ENCODE measurements at places on chromosomes 12 and 14.
A peak's percentile ranks its signal among the peaks of the same experiment; 100 is the strongest.

DNA sequence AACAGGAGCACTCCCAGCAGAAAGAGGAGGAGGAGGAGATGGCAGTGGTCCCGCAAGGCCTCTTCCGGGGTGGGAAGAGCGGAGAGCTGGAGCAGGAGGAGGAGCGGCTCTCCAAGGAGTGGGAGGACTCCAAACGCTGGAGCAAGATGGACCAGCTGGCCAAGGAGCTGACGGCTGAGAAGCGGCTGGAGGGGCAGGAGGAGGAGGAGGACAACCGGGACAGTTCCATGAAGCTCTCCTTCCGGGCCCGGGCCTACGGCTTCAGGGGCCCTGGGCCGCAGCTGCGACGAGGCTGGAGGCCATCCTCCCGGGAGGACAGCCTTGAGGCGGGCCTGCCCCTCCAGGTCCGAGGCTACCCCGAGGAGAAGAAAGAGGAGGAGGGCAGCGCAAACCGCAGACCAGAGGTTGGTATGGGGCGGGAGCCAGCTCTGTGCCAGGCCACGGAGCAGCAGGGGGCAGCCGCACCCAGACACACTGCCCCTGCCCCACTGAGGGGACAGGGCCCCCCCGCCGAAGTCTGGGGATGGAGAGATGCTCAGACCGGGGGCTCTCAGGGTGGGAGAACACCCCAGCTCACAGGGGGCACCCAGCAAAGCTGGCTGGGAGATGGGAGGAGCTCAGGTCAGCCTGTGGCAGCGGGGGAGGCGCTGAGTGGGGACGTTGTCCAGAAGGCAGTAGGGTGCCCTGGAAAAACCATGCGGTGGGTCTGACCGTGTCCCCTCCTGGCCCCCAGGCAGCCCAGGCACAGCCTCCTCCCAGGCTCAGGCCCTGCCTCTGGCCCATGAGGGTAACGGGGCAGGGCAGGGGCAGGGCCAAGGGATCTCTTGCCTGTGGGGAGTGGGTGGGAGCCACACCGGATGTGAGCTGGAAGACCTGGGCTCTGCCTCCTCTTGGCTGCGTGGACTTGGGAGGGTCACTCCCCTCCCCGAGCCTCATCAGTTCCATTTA, 9.8 kb downstream of the CHGA start:
- no peak for DNase-seq

DNA sequence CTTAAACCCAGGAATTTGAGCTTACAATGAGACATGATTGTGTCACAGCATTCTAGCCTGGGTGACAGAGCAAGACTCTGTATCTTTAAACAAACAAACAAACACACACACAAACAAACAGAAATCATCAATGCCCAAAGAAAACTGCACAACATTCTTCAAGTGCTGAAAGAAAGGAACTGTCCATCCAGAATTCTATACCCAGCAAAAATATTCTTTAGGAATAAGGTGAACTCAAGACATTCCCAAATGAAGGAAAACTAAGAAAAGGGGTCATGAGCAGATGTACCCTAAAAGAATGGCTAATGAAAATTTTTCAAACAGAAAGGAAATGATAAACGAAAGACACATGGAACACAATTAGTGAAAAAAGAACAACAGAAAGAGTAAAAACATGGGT, 22.3 kb upstream of the RNF212B start:
- DNase-seq: no peak

DNA sequence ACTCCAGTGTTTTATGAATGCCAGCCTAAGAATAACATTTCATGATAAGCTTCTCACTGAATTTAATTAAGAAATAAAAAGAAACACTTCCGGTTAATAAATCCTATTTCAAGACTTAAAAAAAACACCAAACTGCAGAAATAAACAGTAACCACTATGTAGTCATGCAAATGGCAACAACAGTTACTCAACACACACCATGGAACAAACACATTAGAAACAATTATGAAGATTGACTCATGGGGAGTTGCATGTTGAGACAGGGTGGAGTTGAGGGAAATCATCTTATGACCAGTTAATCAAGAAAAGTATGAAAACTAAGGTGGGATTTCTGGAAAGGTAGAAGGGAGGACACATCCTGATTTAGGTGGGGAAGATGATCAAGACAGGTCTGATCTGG, 52.7 kb downstream of the PLBD1 start:
- DNase-seq: no peak

DNA sequence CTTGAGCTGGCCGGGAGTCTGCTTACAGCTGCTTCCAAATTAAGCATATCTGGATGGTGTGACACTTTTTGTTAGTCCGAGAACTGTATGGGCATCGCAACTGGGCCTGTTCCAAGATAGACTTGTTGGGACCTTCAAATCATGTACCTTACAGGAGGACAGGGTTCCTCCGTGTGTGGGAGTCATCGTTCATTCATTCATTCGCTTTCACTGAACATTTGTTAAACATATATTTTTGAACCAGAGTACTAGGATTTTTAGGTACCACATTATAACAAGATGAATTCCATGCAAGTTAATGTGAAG, 387 bp upstream of the IPO8 start:
- no peak for DNase-seq

GRCh38 chr12:82800185-82800584, 113.5 kb downstream of the TMTC2 start:
- no peak for DNase-seq

GRCh38 chr12:5200278-5201087, 156.8 kb downstream of the KCNA5 start:
- DNase-seq: peak; percentile 79
